ENCODE measurements at places on chromosomes 11 and 22.

- no peak for DNase-seq
Observed at GRCh38 chr11:8261291-8261690, 2.4 kb downstream of the LMO1 start.

GRCh38 chr11:67996622-67997474 is 7.0 kb downstream of the UNC93B1 start:
- peak; percentile 43 for DNase-seq

- no peak for DNase-seq
Observed at GRCh38 chr11:63404161-63404935, 34.8 kb downstream of the SLC22A9 start.

GRCh38 chr11:85740481-85741400 is 54.7 kb upstream of the CCDC89 start:
- no peak for DNase-seq

- no peak for DNase-seq
Observed at GRCh38 chr11:46755962-46756361, 36.9 kb downstream of the F2 start.

- no peak for DNase-seq
Observed at GRCh38 chr11:61814247-61814957, 2.4 kb downstream of the FADS1 start.

DNA sequence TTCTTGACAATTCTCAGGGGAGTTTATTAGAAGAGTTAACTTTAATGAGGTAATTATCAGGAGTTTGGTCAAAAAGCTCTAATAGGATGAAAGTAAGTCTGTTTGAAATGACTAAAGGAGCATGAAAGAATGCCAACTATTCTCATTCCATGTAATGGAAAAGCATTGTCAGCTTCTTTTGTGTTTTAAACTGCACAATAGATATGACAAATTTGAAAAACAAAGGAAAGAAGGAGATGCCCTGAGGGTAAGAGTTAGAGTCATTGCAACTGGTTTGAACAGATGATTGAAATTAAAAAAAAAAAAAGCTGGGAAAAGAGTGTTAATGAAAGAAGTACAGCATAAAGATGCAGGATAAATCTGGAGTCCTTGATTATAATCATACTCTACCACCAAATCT is 296.8 kb upstream of the FOLH1 start:
- DNase-seq, result no peak

GRCh38 chr11:57251491-57252104 is 14.5 kb upstream of the APLNR start:
- DNase-seq, result no peak

GRCh38 chr11:93573184-93573583 is 30.0 kb upstream of the SMCO4 start:
- DNase-seq, result no peak

DNA sequence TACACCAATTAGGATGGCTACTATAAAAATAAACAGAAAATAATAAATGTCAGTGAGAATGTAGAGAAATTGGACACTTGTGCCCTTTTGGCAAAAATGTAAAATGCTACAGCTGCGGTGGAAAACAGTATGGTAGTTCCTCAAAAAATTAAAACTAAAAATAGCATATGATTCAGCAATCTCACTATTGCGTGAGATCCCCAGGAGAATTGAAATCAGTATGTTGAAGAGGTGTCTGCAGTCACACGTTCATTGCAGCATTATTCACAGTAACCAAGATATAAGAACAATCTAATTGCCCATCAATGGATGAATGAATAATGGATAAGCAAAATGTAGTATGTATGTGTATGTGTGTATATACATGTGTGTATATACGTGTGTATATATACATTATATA is 6.8 kb downstream of the OR52N2 start:
- DNase-seq, result no peak

- no peak for DNase-seq
Observed at GRCh38 chr11:44379141-44380008, 69.4 kb upstream of the ALX4 start.

- DNase-seq, result peak; percentile 66
Observed at GRCh38 chr11:27472398-27473016, at the start of gene LGR4. Gene LGR4, minus strand, starts transcription at chr11:27472790. Its CDS starts 488 bp downstream, at chr11:27472302.

- DNase-seq, result peak; percentile 39
Observed at GRCh38 chr11:130448416-130449309, at the start of gene ADAMTS15. Gene ADAMTS15, plus strand, starts transcription at chr11:130448645. Its CDS starts 329 bp downstream, at chr11:130448974.

DNA sequence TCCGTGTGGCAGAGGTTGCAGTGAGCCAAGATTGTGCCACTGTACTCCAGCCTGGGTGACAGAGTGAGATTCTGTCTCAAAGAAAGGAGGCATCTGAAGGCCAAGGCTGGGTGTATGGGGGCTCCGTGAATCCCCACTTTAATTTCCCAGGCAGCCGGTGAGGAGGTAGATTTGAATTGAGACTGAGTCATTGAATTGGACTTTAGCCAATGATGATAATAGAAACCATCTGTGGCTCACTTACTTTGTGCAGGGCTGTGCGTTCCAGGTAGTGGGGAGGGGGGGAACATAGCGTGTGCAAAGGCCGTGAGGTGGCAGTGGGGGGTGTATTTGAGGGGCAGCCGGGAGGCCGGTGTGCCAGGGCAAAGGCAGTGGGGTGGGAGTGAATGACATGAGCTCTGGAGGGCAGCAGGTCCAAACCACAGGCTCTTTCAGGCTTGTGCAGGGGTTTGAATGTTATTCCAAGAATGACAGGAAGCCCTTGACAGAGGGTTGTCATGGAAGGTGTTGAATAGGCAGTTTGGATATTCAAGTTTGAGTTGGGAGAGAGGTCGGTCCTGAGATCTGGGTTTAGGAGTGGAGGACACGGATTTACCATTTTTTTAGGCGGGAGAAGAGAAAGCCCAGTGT is 6.1 kb downstream of the ARHGAP8 start:
- no peak for DNase-seq

DNA sequence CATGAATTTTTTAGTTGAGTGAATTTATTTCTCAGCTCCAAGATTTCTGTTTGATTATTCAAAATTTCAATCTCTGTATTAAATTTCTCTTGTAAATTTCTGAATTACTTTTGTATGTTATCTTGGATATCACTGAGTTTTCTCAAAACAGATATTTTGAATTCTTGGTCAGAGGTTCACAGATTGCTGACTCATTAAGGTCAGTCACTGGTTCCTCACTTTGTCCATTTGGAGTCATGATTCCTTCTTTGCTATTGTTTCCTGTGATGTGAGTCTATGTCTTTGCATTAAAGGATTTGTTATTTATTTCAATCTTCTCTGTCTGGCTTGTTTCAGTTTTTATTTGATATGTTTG is 10.2 kb upstream of the IL17RA start:
- DNase-seq, result no peak

- DNase-seq, result no peak
Observed at GRCh38 chr11:78572394-78572793, 2.3 kb downstream of the NARS2 start.

DNA sequence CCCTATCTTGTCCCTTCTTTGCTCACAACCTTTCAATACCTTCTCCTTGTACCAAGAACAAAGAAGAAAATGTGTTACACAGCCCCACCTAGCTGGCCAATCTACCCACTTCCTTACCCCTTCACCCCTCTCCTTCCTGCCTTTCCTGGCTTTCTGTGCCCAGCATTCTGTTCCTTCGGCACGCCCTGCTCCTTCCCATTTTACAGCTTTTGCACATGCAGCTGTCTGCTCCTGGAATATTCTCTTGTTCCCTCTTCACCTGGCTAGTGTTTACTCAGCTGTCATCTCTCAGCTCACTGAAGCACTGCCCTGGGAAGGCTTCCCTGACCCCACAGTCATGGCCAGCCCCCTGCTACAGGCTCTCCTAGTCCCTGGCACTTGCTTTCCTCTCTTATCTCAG is 30.7 kb downstream of the SERPINH1 start:
- DNase-seq, result no peak

DNA sequence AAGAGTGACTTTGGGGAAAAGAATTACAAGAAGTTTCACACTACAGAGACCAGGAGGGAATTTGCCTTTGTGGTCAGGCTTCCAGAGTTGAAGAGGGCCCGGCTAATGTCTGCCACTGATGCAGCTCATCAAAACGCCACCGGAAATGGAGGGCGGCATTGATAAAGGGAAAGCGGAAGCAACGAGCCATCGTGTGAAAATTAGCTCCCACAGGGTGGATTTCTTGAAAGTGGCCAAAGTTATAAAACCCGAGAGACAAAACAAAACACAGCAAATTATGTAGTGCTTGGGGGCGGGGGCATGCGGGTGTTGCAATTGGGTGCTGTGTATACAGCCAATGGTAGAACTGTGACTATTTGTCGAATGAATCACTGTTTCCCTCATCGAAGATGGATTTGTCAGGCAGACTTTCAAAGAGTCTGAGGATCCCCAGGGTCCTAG is 113.0 kb downstream of the ADAMTS15 start:
- DNase-seq, result no peak

Data from stimulated activated CD4-positive, alpha-beta T cell treated with anti-CD3 and anti-CD28 coated beads, Interleukin-4, amount 100 ng/mL, for 48 hours (primary cell).